Heart right ventricle (tissue), 16 donors: ENCODE measurements at places on chromosomes 4 and X. TPM values are rescaled to one million over a fixed set of nuclear protein-coding genes. Genes with fewer than 3 reads are reported as not detected.

CYLC1 gene
- not detected for total RNA-seq

DNA sequence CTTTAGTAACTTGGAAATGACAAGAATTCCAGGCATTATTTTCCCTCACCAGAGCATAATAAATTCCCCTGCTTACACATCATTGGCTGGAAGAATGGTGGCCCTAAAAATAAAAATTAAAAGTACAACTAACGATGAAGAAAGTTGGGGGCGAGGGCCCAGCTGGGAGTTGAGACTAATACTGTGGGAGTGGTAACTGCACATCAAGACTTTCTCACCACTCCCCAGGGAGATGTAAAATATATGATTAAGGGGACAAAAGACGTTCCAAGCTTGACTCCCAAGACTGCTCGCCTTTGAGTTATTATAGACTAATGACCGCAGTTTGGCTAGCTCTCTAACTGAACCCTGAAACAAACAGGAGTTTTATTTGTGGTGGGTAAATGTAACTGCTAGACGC, 30.0 kb downstream of the SMIM31 start:
- H3K4me3 ChIP-seq: no peak overlapping the region
- no peak for DNase-seq
- no peak overlapping the region for H3K27ac ChIP-seq

DNA sequence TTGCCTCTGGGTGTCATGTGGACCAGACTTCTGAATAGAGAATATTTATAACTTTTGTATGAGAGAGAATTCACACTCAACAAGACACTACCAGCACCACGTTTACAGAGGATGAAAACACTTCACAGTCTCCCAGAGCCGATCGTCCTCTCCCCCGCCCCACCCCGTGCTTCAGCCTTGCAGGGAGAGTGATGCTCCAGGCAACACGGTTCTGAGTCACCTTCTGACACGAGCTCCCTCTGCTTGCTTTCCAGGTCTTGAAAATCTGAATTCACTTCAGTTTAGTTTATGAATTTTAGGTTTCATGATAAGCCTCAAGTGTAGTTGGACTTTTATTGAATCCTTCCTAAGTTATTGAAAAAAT, 59.8 kb downstream of the CPLX1 start:
- H3K27ac ChIP-seq: no peak overlapping the region
- no peaks in the 10 kb centered on the region for H3K27me3 ChIP-seq
- no peak for DNase-seq
- H3K4me3 ChIP-seq: no peak overlapping the region
- no peaks in the 10 kb centered on the region for H3K36me3 ChIP-seq

DNA sequence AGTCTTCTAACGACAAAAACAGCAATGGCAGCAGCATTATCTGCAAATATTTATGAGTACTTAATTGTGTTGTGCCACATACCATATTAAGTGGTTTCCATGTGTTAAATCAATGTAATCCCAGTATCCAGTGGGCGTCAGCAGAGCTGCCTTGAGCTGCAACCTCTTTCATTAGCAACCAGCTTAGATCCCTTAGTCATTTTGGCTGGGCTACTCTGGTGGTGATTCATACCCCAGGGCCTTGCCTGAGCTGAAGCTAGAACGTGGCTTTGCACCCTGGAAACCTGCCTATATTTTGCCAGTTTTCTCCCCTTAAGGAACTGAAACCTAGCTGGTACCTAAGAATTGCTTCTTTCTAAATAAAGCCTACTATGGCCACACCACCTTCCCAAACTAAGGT, 474.3 kb upstream of the FTHL17 start:
- no peaks in the 10 kb centered on the region for H3K27me3 ChIP-seq
- no peak overlapping the region for H3K4me3 ChIP-seq
- DNase-seq: no peak
- H3K4me1 ChIP-seq: no peaks in the 10 kb centered on the region
- no peak overlapping the region for H3K27ac ChIP-seq

CSN1S1 gene
- total RNA-seq: not detected
